ENCODE measurements at places on chromosomes 3 and 15.
A peak's percentile ranks its signal among the peaks of the same experiment; 100 is the strongest.

- DNase-seq = no peak
Observed at GRCh38 chr3:30347679-30348216, 258.7 kb upstream of the TGFBR2 start.

GRCh38 chr3:127929818-127930413, 14.9 kb downstream of the KBTBD12 start:
- DNase-seq = no peak

- peak; percentile 9 for DNase-seq
Observed at GRCh38 chr3:15405448-15406050, 21.8 kb downstream of the METTL6 start.

DNA sequence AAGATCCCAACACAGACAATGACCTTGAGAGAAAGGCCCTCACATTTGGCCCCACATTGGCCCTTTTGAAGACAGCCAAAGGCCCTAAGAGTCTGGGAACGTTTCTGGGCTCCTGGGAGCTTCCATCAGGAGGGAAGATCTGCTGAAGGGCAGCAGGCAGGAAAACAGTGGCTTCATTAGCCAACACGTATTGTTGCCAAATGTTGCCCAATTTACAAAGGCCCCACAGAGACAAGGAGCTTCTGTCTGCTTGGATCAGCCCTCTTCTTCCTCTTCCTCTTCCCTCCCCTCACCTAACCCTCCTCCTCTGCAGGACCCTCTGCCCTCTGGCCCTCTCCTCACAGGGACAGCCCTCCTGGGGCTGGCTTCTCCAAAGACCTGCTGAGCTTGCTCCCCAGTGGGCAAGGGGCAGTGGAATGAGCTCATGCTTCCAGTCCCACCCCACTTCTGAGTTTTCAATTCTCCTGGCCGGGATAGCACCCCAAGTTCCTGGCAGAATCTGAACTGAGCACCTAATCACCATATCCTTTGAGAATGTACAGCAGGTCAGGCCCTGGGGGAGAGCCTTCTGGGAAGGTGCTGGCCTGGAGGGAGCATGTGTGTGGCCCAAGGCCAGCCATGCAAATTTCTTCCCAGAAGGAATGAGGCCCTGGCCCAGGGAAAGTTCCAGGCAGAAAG, 5.1 kb upstream of the LTF start:
- DNase-seq = no peak

- DNase-seq = no peak
Observed at GRCh38 chr3:128917291-128917690, 37.9 kb downstream of the ACAD9 start.

DNA sequence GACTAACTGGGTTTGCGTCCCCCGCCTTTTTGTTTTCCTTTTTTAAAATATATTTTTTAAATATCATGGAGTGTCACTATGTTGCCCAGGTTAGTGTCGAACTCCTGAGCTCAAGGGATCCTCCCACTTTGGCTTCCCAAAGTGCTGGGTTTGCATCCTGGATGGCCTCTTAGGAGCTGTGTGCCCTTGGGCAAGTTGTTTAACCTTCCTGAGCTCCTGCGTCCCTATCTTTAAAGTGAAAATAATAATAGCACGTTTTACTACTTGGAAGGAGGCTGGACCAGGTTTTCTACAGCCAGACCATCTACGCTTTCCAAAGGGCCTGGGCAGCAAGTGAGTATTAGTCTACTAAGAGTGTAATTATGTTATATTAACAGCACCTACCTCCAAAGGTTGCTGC, 44.2 kb upstream of the RNU6-1 start:
- no peak for DNase-seq

DNA sequence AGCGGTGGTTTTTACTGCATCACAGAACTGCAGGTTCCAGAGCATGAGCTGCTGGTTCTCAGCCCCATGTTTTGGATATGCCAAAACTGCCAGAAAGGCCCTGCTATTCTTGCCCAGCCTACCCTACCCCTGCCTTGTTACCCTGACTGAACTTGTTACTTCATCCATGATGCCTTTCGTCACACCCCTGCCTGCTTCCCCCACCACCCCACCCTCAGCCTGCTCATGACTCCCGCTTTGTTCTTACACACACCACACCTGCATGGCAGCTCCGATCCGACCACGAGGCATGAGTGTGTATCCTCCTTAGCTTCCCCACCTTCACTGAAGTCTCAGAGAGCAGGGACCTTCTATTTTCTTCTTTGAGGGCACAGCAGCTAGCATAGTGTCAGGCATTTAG, 5.1 kb upstream of the TM4SF1 start:
- DNase-seq = no peak

DNA sequence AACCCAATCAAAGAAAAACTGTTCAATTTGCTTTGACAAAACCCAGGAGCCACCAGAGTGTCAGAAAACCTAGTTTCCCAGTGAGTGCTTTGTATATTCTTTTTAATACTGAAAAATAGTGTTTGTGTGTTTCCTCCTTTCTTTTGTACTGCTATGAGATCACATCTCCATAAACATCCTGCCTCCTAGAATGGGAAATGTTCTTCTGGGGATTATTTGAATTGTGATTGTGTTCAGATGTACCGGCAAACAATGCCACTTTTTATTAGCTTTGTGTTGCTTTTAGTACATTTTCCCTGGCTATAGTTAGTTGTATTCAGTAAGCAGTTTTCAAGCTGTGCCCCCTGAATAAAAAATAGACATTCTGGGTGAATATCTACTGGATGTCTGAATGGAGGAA, 148.0 kb upstream of the NR2E3 start:
- DNase-seq = no peak

DNA sequence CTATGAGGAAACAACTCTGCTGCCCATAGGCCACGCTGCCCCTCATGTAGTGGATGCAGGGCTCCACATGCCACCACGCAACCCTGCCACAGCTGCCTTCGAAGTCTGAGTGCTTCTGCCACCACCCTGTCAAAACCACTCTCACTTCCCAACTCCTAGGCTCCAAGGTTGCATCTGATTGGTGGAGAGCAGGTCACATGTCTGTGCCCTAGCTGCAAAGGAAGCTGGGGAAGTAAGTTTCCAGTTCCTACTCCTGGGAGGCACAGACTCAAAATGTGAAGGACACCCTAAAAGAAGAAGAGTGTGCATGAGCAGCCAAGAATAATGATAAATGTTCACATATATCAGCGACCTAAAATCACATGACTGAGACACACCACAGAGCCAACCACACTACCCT, 31.9 kb upstream of the TICRR start:
- no peak for DNase-seq

- no peak for DNase-seq
Observed at GRCh38 chr3:23588547-23588946, 217.2 kb upstream of the UBE2E1 start.

DNA sequence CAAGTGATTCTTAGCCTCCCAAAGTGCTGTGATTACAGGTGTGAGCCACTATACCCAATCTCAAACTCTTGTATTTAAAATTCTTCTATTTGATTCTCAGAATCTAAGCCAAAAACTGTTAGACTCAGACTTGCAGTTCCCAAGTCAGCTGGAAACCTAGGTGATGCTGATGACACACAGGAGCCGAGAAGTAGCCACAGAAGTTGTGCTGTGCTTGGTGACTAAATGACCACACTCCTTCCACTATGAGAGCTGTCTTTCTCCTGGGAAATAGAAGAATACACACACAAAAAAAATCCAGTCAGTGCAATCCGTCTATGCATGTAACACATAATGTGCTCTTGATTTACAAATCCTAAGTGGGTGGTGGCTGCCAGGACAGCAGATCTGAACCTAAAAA, 33.9 kb downstream of the ILDR1 start:
- DNase-seq = no peak

- DNase-seq = no peak
Observed at GRCh38 chr3:13166243-13167063, 93.2 kb upstream of the IQSEC1 start.

GRCh38 chr15:47367726-47368390, 349.4 kb upstream of the SEMA6D start:
- no peak for DNase-seq

DNA sequence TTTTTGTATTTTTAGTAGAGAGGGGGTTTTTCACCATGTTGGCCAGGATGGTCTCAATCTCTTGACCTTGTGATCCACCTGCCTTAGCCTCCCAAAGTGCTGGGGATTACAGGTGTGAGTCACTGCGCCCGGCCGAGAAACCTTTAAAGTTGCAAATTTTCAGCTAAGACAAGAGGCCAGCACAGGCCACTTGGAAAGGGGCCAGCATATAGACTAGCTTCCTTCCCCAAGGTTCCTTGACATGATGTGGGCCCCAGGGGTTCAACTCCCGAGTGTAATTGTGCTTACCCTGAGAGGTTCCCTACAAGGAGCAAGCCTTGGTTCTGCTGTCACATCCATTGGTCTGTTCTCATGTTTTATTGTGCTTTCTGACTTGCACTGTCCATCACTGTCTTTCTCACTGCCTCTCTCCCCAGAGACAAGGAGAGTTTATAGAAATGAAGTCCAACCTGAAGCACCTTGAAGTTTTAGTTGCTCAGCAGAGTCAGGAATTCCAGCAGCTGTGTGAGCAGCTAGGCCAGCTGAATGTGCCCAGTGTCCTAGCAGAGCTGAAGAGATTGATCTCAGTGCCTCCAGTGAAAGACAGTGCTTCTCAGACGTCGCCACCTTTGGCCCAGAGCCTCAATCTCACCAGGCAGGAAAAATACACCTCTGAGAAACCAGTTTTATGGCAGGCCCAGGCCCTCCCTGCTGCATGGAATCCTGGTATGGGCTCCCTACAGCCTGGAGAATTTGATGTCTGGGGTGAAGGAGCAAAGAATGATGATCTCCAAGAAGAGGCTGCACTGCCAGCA, 21.1 kb downstream of the C3orf62 start:
- DNase-seq = no peak

- DNase-seq = no peak
Observed at GRCh38 chr3:128491941-128492670, 895 bp downstream of the GATA2 start.

DNA sequence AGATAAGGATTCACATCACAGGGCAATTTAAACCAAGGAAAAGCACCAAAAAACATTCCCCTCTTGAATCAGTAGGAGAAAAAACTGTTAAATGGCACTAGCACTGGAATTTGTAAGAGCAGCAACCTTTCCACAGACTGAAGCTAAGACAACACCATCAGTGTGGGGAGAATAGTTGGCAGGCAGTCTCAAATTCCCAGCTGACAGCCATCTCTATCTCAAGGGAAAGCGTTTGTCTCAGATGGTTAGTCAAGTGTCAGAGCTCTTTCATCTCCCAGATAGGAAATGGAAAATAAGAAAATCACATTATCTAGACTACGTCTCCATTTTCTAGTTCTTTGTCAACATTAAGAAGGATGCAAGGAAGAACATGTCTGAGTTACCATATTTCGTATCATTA, 228.7 kb downstream of the WDR72 start:
- no peak for DNase-seq

- DNase-seq = no peak
Observed at GRCh38 chr3:78729946-78730345, 1037.9 kb downstream of the ROBO1 start.

DNA sequence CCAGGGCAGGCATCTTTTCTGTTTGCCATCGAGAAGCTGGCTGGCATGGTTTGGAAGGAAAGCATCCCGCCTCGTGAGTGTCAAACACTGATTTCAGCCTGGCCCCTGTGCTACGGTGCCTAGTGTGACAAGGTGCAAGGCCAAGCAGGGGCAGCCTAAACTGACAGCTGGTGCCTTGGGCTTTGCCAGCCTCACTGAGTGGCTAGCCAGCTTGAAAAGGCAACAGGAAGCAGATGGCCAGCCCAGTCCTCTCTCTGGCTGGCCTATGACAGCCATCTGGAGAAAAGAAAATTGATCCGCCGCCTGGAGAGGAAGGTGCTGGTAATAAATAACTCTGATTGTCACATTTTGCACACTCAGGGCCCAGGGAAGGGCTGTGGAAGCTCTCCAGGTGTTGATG, 52.2 kb downstream of the C3orf85 start:
- DNase-seq = peak; percentile 98

GRCh38 chr3:158763421-158763820, 31.2 kb upstream of the RARRES1 start:
- no peak for DNase-seq

DNA sequence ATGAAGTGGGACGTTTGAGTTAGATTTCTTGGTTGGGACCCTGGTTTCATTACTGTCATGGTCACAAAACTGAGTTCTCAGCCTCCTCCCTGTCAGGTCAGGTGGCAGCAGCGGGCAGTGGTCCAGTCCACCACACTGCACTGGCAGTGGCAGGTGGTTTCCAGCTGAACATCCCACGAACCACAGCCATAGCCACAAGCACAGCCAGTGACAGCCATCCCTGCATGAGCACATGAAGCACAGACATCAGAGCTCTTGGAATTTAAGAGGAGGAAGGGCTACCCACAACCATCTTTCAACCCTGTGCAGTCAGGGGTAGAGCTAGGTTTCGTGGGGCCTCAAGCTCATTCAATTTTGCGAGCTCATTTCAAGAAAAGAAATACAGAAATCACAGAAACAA, 1.5 kb downstream of the RETNLB start:
- no peak for DNase-seq

DNA sequence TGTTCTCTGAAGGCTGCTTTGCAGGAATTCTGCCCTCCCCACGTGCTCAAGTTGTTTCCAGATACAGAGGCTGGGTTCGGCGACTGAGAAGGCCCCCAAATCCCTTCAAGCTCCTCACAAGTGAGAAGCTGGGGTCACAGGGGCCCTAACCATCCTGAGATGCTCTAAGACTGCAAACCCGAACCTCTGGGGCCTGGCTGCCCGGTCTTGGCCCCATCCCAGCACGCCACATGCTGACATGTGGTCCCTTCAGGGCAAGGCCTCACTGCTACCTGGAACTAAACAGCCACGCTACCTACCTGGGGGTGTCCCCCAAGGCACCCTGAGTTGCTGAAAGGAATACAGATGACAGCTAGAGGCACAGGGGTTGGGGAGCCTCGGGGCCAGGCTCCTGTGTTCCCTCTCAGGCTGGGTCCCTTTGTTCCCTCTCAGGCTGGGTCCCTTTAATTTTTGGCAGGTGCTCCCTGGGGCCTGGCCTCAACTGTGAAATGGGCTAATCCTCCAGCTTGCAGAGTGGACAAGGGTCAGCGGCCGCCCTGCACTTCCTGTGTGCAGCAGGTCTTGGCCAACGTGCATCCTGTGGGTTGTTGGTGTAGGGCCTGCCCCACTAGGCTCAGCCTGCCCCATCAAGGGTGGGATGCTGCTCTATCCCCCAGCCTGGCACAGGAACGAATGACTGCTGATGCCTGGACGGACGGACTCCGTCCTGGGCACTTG, 32.5 kb downstream of the KLHL25 start:
- DNase-seq = no peak

DNA sequence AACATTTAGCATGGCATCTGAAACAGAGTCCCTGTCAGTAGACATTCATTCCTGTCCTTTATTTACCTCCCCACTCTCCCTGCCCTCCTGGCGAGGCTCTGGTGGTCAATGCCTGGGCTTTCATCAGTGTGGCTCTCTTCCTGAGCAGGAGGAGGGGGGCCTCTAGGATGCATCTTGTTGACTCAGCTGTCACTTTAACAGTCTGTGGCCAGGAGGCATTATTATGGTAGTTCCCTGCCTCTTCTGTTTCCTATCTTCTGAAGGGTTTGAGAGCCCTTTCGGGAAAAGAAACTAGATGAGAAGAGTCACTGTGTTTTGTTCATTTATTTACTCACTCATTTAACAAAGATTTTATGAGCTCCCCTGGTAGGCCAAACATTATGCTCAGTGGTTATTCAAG, 2.4 kb upstream of the PPP1R14D start:
- DNase-seq = no peak

Data from DMS 273 treated with DMSO at 0.1 percent for 48 hours (cell line).